ENCODE measurements at places on chromosomes 6 and 20.

GRCh38 chr6:135922174-135922573, 70.7 kb downstream of the PDE7B start:
- no peak for DNase-seq

GRCh38 chr6:163356743-163357142, 57.8 kb upstream of the QKI start:
- no peak for DNase-seq

DNA sequence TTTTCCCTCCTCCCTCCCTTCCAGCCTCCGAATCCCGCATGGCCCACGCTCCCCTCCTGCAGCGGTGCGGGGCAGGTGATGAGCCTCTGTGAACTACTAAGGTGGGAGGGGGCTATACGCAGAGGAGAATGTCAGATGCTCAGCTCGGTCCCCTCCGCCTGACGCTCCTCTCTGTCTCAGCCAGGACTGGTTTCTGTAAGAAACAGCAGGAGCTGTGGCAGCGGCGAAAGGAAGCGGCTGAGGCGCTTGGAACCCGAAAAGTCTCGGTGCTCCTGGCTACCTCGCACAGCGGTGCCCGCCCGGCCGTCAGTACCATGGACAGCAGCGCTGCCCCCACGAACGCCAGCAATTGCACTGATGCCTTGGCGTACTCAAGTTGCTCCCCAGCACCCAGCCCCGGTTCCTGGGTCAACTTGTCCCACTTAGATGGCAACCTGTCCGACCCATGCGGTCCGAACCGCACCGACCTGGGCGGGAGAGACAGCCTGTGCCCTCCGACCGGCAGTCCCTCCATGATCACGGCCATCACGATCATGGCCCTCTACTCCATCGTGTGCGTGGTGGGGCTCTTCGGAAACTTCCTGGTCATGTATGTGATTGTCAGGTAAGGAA, at the start of gene OPRM1:
Gene OPRM1 (plus strand): TSS at position 10 of the 612 bp plus-strand sequence. CDS start 305 bp downstream, at position 315.
- DNase-seq: peak; percentile 27

DNA sequence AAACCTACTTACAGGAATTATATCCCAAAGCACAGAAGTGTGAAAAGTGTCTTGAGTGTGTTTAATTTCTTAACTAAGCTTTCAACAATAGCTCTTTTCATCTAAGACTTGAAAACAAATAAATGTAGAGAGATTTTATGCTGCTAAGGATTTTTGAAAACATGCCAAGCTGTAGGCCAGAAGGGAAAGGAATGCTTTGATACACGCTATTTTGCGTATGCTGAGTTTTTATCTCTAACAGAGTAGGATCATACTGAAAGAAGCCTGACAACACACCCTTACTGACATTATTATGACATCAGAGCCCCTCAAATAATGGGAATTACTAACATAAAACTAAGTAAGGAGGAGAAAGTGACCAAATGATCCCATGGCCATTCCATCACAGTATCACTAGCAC, 265.5 kb downstream of the KHDC1L start:
- DNase-seq: no peak

DNA sequence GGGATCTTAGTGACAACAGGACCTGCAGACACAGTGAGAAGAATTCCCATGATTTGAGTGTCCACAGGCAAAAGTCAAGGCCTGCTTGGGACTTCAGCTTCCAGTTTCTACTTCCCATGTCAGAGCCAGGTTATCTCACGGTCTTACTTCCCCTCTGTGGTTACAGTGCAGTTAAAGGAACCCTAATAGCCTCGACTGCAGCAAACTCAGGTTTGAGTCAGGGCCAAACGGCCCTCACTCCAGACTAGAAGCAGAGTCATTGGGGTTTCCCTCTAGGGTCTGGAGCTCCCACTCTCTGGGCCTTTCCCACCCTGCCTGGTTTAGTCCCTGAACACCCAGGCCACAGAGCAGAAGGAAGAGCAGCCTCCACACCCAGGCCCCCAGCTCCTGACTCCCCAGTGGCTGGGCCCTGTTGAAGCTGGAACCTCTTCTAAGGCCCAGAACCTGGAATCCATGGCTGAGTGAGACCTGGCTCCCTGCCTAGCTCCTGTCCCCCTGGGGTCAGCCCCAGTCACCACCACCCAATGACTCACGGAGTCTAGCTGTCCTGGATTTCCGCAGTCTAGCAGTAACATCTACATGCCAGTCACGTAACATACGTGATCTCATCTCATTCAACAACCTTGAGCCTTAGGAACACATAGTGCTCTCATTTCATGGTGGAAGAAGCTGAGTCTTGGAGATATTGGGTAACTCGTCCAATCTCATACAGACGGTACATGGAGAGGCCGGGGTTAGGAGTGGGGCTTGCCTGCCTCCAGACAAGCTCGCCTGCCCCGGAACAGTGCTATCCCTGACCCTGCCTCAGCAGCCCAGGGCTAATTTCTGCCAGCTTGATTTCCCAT, 9.2 kb upstream of the GHRH start:
- no peak for DNase-seq

- peak; percentile 36 for DNase-seq
Observed at GRCh38 chr6:108966855-108967755, 118.9 kb downstream of the ARMC2 start.

GRCh38 chr6:140494321-140495108, 1120.1 kb upstream of the CITED2 start:
- DNase-seq: no peak

DNA sequence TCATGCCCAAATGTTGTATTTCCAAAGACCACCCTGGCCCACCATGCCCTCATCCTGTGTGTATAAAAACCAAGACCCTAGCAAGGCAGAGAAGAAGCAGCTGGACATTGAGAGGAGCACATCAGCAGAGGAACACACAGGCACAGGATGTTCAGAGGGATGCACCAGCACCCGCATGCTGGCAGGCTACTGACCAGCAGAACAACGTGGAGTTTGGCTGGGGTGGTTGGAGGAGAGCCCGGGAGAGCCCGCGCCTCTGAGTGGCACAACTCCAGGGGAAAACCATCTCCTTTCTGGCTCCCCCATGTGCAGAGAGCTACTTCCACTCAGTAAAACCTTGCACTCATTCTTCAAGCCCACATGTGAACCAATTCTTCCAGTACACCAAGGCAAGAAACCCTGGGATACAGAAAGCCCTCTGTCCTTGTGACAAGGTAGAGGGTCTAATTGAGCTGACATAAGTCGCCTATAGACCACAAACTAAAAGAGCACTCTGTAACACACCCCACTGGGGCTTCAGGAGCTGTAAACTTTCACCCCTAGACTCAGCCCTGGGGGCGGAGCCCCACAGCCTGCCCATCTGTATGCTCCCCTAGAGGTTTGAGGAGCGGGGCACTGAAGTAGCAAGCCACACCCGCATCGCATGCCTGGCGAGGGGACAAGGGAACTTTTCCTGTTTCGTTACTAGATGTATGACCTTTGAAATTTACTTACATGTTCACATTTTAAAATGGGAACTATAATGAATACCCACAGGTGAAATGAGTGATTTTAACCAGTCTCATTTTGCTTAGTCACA, 831.5 kb upstream of the CITED2 start:
- peak; percentile 42 for DNase-seq

DNA sequence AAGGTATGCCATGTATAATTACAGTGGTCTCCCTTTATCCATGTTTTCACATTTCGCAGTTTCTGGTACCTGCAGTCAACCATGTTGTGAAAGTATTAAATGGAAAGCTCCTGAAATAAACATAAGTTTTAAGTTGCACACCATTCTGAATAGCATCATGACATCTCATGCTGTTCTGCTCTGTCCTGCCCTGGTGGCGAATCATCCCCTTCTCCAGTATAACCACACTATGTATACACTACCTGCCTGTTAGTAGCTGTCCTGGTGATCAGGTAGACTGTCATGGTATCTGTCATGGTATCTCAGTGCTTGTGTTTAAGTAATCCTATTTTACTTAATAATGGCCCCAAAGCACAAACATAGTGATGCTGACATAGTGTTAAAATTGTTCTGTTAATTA, 97.1 kb downstream of the ZFAND3 start:
- DNase-seq: no peak

GRCh38 chr6:2855061-2855519, 13.4 kb upstream of the SERPINB1 start:
- DNase-seq: no peak

DNA sequence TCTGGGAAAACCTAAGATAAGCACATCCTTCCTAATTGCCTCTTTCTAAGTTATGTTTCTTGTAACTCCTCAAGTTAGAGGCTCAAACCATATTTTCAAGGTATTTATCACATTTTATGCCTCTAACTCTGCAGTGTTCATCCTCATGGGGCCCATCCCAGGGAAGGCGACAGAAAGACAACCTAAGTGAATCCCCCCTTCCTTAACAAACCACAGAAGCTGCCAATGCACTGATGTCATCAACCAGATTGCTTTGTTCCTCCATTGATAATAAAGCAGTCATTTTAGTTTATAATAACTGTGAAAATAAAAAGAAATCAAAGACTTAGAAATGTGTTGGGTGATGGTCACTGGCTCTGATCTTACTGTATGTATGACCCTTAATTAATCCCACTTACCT, 119.5 kb upstream of the TCF21 start:
- no peak for DNase-seq

GRCh38 chr20:11332381-11332780, 585.3 kb upstream of the BTBD3 start:
- no peak for DNase-seq

- no peak for DNase-seq
Observed at GRCh38 chr6:114090626-114091025, 119.7 kb upstream of the HDAC2 start.

DNA sequence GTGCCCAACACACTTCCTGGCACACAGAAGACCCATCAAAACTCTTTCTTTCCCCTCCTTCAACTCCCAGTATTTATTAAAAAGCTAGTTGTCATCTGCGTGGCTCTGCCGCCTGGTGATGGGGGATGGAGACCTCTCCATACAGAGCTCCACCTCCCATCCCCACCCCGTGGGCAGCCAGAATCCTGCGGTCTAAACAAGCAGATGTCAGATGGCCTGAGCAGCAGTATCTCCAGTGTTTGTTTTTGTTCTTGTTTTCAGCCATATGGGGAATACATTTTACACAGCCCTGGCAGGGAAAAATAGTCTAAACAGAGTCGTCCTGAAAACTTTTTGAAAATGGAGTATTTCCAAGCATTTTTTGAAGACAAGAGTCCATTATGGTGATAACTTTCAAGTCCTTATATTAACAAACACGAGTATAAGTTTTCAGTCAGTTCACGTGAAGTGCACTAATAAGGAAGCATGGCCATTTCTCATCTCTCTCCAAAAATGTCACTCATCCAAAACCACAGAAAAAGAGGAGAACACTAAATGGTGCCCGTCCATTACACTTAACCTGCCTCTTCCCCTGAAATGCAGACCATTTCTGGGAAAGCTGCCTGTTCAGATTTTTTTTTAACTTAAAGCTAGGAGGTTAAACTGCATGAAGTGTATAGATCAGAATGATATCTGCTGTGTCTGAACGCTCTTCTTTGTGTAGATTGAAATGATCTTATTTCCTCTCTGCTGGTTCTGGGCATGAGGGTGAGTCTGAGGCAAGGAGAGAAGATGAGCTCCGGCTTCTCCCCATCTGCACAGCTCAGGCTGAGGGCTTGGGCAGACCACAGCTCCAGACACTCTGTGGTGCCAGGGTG, 91.0 kb downstream of the TCP11 start:
- peak; percentile 50 for DNase-seq

DNA sequence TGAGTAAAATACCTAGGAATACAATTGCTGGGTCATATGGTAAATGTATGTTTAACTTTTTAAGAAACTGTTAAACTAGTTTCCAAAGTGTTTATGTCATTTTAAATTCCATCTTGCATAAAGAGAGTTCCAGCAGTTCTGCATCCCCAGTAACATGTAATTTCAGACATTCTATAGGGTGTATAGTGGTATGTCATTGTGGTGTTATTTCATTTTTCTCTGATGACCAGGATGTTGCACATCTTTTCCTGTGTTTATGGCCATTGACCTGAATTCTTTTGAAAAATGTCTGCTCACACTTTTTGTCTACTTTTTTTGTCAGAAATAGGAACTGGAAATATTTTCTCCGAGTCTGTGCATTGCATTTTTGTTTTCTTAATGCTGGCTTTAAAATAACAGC, 128.9 kb downstream of the TMEM200A start:
- DNase-seq: no peak

DNA sequence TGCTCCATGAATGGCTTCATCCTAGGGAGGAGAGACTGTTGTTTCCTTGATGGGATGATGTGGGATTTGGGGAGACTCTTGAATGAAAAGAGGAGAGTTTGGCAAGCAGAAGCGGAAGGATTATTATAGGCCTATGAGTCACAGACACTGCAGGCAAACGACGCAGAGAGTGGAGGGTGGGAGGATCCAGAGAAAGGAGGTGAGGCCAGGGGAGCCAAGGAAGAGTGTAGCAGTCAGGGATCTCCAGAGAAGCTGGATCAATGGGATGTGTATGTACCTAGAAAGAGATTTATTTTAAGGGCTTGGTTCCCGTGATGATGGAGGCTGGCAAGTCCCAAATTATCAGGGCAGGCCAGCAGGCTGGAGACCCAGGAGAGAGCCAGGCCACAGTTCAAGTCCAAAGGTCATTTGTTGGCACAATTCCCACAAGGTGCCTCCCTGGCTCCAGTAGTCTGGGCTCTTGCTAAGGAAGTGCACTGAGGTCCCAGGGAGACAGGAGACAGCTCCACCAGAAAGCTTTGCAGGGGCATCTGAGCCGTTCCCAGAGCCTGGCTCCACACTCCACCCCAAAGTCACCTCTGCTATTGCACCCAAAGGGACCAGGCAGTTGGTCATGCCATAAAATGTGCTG, 76.0 kb downstream of the ADTRP start:
- no peak for DNase-seq

DNA sequence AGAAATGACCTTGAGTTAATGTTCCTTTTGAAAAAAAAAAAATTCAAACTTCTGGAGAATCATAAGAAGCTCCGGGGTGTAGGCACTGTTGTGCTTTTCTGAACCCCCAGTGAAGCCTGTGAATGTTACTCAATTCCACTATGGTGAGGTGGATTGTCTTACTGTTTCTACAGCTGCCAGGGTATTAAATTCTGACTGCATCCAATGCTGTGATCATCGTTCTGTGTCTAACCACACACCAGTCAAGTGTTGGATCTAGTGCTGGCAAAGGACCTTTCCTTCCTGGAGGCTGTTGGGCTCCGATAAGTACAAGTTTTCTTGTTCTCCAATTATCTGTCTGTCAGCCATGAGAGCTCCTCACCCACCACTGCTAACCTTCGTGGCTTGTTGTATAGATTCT, 162.0 kb upstream of the EPHA7 start:
- DNase-seq: no peak

DNA sequence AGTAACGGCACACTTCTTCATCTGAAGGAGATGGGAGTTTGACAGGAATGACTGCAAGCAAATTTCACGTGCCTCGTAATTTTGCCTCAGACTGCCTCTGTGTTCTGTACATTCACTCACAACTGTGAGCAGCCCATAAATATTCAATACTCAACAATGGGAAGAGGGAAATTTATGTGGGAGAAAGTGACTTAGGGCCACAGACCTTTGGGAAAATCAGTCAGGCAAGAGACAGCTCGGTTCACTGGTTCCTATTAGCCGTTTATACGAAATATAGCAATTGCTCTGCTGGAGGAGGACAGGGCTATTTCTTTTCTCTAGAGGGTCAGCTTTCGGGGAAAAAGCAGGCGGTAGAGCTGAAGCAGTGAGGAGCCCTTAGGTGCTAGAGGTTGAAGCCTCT, 28.0 kb downstream of the OPN5 start:
- DNase-seq: no peak

- no peak for DNase-seq
Observed at GRCh38 chr20:61166324-61166723, 85.7 kb upstream of the CDH4 start.

- no peak for DNase-seq
Observed at GRCh38 chr6:162917506-162917905, 189.7 kb downstream of the PACRG start.

Data from psoas muscle (tissue), 8 donors.